ENCODE measurements at places on chromosomes 6 and 20. TPM values are rescaled to one million over a fixed set of nuclear protein-coding genes. Genes with fewer than 3 reads are reported as not detected.

ZNF334 gene
- total RNA-seq: 0.52 TPM

TP53TG5 gene
- 2.1 TPM for total RNA-seq

TFAP2A gene
- total RNA-seq: 0.97 TPM

GRCh38 chr6:6891949-6892461 lies 215.8 kb upstream of the RREB1 start:
- no peak for DNase-seq

GRCh38 chr6:149273318-149273717 lies 44.2 kb upstream of the TAB2 start:
- peak; percentile 60 for DNase-seq

GRCh38 chr6:6716998-6717763 lies 128.7 kb downstream of the LY86 start:
- no peak for DNase-seq

Measured in left ventricle myocardium superior (tissue), 1 donor.